ENCODE measurements at places on chromosomes 2 and 18. TPM values are rescaled to one million over a fixed set of nuclear protein-coding genes. Genes with fewer than 3 reads are reported as not detected.
A peak's percentile ranks its signal among the peaks of the same experiment; 100 is the strongest.

- no peaks in the 10 kb centered on the region for H3K27me3 ChIP-seq
- peaks cover 19% of the 10 kb centered on the region for H3K36me3 ChIP-seq
- DNase-seq = no peak
- 0 out of 2 replicates have a peak overlapping the region, but pooled peaks have one; percentile 27 for H3K4me3 ChIP-seq
Measured at GRCh38 chr2:177243476-177243875, 21.1 kb downstream of the NFE2L2 start.

DNA sequence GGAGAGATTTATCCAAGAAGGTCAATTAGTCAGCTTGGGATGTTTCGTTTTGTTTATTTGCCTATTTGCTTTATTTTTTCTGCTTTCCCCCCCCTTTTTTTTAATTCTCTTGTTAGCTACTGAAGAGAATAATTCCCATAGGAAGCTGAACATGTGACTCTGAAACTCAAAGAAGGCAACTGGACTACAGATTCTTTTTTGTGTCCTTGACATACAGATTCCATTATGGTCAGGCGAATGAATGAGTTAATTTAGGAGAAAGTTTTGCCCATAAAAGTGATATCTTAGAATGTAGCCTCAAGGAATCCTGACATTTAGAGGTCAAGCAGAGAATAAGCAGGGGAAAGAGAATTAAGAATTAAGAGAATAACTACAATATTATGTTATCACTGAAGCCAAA, 514.2 kb upstream of the LINC00305 start:
- H3K4me1 ChIP-seq = no peaks in the 10 kb centered on the region
- H3K36me3 ChIP-seq = no peaks in the 10 kb centered on the region

DNA sequence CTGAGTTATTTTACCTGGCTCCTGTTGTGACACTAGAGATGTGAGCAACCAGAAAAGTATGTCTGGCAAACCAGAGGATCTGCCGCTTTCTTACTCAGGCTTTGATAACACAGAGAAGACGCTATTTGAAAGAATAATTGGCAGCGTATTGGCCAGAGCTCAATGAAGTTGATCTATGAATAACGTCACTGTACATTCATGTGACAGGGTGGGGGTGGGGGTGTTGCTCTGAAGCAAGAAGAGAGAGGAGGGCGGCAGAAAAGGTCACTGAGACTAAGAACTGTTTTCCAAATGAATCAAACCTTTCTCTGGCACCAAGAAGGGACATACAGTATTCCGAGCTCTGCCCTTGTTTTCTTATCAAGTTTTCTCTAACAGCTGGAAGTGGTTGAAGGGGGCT, 1.7 kb upstream of the ONECUT2 start:
- DNase-seq = no peak
- no peaks in the 10 kb centered on the region for H3K36me3 ChIP-seq
- no peak overlapping the region for H3K27ac ChIP-seq
- no peaks in the 10 kb centered on the region for H3K27me3 ChIP-seq
- no peak overlapping the region for H3K4me3 ChIP-seq
- H3K4me1 ChIP-seq = no peaks in the 10 kb centered on the region

GRCh38 chr2:164840458-164840929, 1.1 kb downstream of the COBLL1 start:
- no peak for DNase-seq
- no peak overlapping the region for H3K27ac ChIP-seq
- no peaks in the 10 kb centered on the region for H3K36me3 ChIP-seq
- H3K27me3 ChIP-seq = peaks cover 6% of the 10 kb centered on the region

The HTR2B gene
- total RNA-seq = not detected

The EGR4 gene
- 0.14 TPM for total RNA-seq

The RTP5 gene
- total RNA-seq = not detected
